ENCODE measurements at places on chromosomes 16 and 17.

DNA sequence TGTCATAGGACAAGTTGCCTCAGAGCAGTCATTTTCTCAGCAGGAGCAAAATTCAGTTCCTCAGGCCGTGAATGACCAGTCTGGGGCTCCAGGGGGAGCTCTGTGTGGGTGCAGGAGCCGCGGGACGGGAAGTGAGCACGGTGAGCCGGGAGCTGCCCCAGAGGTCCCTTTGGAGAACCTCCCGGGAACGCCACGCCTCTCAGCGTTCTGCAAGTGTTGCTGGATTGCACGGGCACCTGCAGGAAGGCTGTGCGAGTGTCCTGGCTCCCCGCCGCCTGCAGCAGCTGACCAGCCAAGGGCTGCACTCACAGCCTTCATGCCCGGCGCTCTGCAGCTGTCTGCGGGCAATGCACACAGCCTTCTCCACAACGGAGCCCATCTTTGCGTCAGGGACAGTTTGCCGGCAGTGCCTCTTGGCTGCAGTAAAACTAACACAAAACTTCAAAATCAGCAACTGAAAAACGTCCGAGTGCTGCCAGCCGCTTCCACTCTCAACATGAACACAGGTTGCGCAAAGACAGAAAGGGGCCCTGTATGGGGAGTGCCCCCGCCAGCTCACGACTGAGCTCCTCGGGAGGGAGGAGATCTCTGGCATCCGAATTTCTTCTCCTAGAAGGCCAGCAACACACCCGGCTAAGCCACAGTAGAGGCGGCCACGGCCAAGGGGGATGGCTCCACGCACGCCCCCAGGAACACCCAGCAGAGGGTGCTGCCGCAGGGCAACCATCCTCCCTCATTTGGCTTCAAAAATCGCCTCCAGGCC is 16.0 kb downstream of the NDUFAF8 start:
- peak; percentile 90 for DNase-seq

DNA sequence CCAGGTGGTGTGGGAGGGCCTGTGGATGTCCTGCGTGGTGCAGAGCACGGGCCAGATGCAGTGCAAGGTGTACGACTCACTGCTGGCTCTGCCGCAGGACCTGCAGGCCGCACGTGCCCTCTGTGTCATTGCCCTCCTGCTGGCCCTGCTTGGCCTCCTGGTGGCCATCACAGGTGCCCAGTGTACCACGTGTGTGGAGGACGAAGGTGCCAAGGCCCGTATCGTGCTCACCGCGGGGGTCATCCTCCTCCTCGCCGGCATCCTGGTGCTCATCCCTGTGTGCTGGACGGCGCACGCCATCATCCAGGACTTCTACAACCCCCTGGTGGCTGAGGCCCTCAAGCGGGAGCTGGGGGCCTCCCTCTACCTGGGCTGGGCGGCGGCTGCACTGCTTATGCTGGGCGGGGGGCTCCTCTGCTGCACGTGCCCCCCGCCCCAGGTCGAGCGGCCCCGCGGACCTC is 798 bp downstream of the CLDN9 start:
- DNase-seq, result no peak

- DNase-seq, result no peak
Measured at GRCh38 chr17:66614469-66614868, 220.4 kb upstream of the CACNG5 start.

- DNase-seq, result peak; percentile 30
Measured at GRCh38 chr16:57807968-57808528, 5.8 kb upstream of the KIFC3 start.

DNA sequence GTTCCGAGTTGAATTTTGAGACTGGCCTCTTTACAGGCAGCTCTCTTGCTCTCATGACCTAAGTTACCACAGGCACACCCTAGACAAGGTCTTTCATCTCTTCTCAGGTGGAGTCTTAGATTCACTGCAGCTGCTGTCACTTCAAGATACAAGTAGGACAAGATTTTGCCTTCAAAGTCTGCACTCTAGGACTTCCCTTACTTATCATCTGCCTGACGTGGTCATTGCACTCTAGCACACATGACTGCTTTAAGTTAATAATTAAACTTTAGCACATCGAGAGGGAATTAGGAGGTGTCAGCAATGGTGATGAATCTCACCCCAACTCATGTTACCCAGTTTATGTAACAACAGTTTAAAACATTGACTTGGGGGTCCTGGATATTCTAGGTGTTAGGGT is 25.6 kb downstream of the RNF135 start:
- no peak for DNase-seq

- DNase-seq, result no peak
Measured at GRCh38 chr16:31079342-31079944, 5.2 kb downstream of the ZNF646 start.

All from NCI-H2081 (cell line).